ENCODE measurements at places on chromosomes 11 and 22.

DNA sequence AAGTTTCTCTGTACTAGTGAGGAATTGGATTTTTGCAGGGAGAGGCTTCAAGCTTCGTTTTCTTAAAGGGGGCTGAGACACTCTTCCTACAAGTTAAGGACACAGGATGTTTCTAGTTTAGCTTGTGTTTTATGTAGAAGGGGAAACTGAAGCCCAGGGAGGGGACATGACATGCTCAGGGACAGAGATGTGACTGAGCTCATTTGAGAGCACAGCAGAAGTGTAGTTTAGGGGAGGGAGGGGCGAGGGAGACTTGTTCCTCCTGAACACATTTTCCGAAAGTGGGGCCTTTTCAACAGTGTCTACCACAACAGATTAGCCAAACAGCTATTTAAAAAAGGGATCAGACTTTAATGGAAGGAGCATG is 148.1 kb downstream of the FBXO7 start:
- DNase-seq, result no peak
- H3K4me3 ChIP-seq, result no peak overlapping the region
- no peak overlapping the region for H3K27ac ChIP-seq
- H3K4me1 ChIP-seq, result peaks cover 6% of the 10 kb centered on the region

GRCh38 chr11:75867778-75868374 is 52.9 kb downstream of the UVRAG start:
- no peaks in the 10 kb centered on the region for H3K36me3 ChIP-seq
- no peak overlapping the region for H3K4me3 ChIP-seq
- no peak for DNase-seq
- no peaks in the 10 kb centered on the region for H3K27me3 ChIP-seq
- H3K27ac ChIP-seq, result no peak overlapping the region

- H3K4me3 ChIP-seq, result no peak overlapping the region
- no peaks in the 10 kb centered on the region for H3K36me3 ChIP-seq
- no peaks in the 10 kb centered on the region for H3K4me1 ChIP-seq
- no peaks in the 10 kb centered on the region for H3K27me3 ChIP-seq
- DNase-seq, result no peak
Measured at GRCh38 chr11:128596250-128596649, 8.9 kb upstream of the ETS1 start.

DNA sequence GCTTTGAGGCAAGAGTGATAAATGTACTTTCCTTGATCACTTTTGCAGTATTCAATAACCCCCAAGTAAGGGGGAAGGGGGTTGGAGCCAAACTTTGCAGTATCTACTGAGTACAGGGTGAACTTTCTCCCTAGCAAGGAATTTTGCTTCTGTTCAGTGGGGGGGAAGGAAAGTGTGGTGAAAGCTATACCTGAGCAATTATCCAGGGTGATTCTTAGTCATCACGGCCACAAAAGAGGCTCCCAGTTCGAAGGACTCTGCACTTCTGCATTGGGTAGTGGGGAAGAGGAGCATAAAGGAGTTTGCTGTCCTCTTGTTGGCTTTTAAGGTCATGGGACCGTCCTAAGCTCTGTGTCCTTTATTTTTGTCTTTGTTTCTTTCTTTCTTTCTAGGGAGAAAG is 346.5 kb upstream of the SYN3 start:
- DNase-seq, result no peak
- no peaks in the 10 kb centered on the region for H3K36me3 ChIP-seq
- H3K4me3 ChIP-seq, result no peak overlapping the region
- H3K27ac ChIP-seq, result no peak overlapping the region
- H3K4me1 ChIP-seq, result no peaks in the 10 kb centered on the region

DNA sequence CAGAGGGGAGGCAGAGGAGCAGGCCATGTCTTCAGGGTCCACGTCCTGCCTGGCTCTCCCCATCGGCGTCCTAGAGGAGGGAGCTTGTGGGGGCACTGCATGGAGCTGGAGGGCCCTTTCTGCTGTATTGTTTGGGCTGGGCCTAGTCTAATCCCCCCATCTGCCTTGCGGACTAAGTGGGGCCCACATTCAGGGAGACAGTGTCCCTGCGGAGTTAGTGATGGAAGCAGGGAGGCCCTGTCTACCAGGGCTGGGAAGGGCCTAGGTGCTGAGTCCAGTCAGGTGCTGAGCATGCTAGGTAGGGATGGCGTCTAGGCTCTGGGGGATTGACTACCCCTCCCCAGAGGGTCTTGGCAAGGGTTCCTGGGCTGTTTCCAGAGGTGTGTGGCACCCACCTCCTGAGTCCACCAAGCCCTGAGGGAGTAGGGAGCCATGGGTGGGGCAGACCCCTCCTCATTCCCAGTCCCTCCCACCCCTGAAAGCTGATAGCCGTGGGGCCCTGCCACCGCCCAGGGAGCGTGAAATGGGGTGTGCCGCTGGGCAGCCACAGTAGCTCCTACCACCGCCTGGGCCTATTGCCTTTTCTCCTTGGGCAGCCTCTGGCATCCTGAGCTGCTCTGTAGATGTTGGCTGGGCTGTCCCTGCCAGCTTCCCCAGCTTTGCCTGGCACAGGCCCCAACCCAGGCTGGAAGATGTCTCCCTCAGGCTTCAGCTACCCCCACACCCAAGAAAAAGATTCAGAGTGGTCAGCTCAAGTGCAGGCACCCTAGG is 1.9 kb upstream of the POLD4 start:
- peaks cover 60% of the 10 kb centered on the region for H3K4me1 ChIP-seq
- no peaks in the 10 kb centered on the region for H3K27me3 ChIP-seq
- H3K36me3 ChIP-seq, result no peaks in the 10 kb centered on the region
- peak overlapping the region; percentile 99 for H3K27ac ChIP-seq
- DNase-seq, result no peak

DNA sequence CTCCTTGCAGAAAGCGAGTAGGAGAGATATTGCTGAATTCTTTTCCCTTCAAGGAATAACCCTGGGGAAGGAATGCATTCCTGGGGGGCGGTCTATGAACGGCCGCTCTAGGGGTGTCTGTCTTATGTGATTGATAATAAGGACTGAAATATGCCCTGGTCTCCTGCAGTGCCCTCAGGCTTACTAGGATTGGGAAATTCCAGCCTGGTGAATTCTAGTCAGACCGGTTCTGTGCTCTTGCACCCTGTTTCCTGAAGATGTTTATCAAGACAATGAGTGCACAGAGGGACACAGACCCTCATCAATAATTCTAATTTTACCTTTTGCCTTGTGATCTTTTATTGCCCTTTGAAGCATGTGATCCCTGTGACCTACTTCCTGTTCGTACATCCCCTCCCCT is 140.7 kb downstream of the LUZP2 start:
- no peak overlapping the region for H3K27ac ChIP-seq
- H3K4me3 ChIP-seq, result no peak overlapping the region
- no peak for DNase-seq
- H3K36me3 ChIP-seq, result no peaks in the 10 kb centered on the region
- no peaks in the 10 kb centered on the region for H3K4me1 ChIP-seq
- H3K27me3 ChIP-seq, result no peaks in the 10 kb centered on the region

- no peaks in the 10 kb centered on the region for H3K27me3 ChIP-seq
- H3K27ac ChIP-seq, result no peak overlapping the region
Measured at GRCh38 chr22:44147821-44148574, 32.7 kb upstream of the PARVG start.

DNA sequence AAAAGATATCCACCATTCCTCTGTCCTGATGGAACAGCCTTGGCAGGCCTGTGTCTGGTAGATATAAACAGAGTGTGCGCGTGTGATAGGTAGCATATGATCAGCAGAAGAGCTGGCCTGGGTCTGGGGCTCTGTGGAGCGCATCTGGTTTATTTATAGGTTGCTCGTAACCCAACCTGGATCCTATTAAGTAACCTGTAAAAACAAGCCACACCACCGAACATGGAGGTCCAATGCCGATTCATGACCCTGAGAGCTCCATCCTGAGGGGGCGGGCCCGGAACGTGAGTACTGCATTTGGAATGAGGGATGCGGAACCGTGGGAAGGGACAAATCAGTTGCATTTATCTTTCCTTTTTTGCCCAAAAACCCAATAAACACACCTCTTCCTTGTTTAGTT is 31.9 kb upstream of the APOL5 start:
- no peaks in the 10 kb centered on the region for H3K4me1 ChIP-seq
- H3K27ac ChIP-seq, result no peak overlapping the region
- no peaks in the 10 kb centered on the region for H3K27me3 ChIP-seq
- H3K36me3 ChIP-seq, result no peaks in the 10 kb centered on the region

DNA sequence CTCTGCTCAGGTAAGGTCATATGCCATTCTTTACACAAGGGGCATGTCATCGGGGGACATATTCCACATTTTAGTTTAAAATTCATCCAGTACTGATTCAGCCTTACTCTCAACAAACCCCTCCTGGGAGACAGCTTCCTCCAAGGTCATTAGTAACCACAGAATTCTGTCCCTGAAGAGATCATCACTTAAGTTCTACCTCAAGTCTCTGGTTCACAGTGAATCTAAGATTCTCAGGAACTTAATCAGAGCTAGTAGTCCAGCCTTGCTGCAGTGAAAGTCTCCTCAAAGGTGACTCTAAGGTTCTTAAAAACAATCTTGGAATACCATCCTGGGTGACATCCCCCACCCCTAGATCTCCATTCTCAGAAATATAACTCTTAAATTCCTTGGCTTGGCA is 18.9 kb upstream of the GDPD4 start:
- no peak for DNase-seq
- no peak overlapping the region for H3K4me3 ChIP-seq
- H3K36me3 ChIP-seq, result peaks cover 16% of the 10 kb centered on the region
- no peaks in the 10 kb centered on the region for H3K27me3 ChIP-seq
- H3K4me1 ChIP-seq, result no peaks in the 10 kb centered on the region

DNA sequence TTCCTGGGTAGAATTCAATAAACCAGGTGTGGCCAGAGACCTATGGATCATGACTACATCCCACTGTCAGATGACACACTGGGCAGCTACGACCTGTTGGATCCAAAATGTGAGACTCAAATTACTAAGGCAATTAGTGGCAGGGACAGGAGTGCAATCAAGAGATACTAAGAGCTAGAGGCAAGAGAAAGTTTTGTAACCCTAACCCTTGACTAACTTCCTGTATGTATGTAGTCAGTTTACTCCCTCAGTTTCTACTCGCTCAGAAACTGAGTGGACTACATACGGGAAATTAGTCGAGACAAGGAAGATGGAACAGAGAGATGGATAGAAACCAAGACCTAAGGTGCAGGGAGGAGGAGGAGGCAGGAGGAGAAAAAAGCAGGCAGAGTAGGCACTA is 2.7 kb downstream of the CYB5R2 start:
- no peak overlapping the region for H3K27ac ChIP-seq
- no peaks in the 10 kb centered on the region for H3K27me3 ChIP-seq
- DNase-seq, result no peak
- peaks cover 3% of the 10 kb centered on the region for H3K36me3 ChIP-seq
- no peaks in the 10 kb centered on the region for H3K4me1 ChIP-seq

DNA sequence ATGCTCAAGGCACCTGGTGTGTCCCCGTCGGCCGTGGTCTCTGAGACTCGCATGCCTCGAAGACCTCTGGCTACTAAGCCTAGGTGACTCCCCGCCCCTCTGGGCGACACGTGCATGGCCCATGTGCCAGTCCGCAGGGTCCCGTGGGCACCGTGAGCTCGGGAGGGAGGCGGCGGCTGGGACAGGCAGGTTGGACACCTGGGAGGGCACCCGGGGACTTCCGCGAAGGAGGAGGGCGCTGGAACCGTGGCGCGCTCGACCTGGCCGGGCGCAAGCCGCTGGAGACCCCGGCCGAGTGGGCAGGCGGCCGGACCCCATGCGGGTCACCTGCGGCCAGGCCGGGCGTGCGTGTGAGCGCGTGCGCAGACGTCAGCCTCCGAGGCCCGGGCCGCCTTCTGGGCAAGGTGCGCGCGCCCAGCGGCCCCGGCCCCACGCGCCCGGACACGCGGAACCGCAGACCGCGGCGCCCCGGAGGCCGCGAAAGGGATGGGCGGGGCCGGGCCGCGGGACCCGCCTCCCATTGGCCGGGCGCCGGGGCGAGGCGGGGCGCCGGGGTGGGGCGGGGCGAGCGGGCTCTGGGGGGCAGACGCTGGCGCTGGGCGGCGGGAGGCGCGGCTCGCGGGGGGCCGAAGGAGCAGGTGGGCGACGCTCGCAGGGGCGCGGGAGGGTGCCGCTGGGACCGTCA is 579 bp upstream of the RASD2 start:
- H3K36me3 ChIP-seq, result no peaks in the 10 kb centered on the region
- H3K27ac ChIP-seq, result peak overlapping the region; percentile 77
- H3K4me1 ChIP-seq, result peaks cover 14% of the 10 kb centered on the region
- peak overlapping the region; percentile 66 for H3K4me3 ChIP-seq

- H3K4me3 ChIP-seq, result no peak overlapping the region
- no peak overlapping the region for H3K27ac ChIP-seq
- H3K36me3 ChIP-seq, result no peaks in the 10 kb centered on the region
- no peaks in the 10 kb centered on the region for H3K27me3 ChIP-seq
Measured at GRCh38 chr11:59403546-59403945, 22.7 kb downstream of the OR5A2 start.

DNA sequence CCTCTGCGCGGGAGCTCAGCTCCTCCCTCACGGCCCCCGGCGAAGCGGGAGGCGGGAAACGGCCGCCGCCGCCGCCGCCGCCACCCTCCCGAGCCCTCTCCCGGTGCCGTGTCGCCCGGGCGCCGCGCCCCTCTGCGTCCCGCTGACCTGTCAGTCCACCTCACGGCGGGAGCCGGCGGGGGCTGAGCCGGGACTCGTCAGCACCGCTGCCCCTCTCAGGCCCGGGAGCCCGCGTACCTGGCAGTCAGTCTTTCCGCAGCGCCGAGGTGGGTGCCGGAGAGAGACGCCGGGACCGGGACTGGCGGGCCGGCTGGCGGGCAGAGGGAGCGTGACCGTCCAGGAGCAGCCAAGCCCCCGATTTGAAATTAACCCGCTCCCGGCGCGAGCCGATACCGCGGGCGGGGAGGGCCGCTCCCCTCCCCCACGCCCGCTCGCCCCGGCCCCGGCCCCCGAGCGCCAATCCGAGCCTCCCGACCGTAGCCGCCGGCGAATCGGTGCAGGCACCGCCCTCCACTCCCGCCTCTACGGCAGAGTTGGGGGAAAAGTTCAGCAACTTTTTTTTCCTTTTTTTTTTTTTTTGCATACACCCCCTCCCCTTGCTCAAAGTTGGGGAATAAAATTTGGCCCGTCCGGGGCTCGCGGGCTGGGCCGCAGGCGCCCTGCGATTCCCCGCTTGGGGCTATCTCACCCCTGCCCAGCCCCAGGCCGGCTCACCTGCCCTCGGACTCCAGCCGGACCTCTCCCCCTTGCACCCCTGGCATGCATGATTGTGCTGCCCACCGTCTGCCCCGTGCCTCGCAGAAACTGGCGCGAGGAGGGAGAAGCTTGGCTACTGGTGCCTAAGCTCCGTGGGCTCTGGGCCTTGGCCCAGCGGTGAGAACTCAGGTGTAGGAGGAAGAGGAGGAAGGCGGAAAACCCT is 774 bp upstream of the E2F8 start:
- peak overlapping the region; percentile 77 for H3K4me3 ChIP-seq
- no peak overlapping the region for H3K27ac ChIP-seq
- peaks cover 28% of the 10 kb centered on the region for H3K27me3 ChIP-seq
- H3K4me1 ChIP-seq, result peaks cover 17% of the 10 kb centered on the region
- no peak for DNase-seq

GRCh38 chr11:69926376-69927050 is 107.3 kb upstream of the FGF3 start:
- H3K27me3 ChIP-seq, result no peaks in the 10 kb centered on the region
- H3K4me3 ChIP-seq, result no peak overlapping the region
- peaks cover 13% of the 10 kb centered on the region for H3K4me1 ChIP-seq
- DNase-seq, result no peak
- peak overlapping the region; percentile 56 for H3K27ac ChIP-seq

- H3K27ac ChIP-seq, result no peak overlapping the region
- no peaks in the 10 kb centered on the region for H3K36me3 ChIP-seq
- H3K4me1 ChIP-seq, result peaks cover 36% of the 10 kb centered on the region
- no peak for DNase-seq
Measured at GRCh38 chr22:40520562-40520961, 116.0 kb downstream of the MRTFA start.

Data from ascending aorta (tissue), 2 donors.